ENCODE measurements at places on chromosomes 1 and 21.

- DNase-seq, result no peak
Observed at GRCh38 chr1:72111662-72112061, 170.7 kb downstream of the NEGR1 start.

GRCh38 chr1:183302452-183303322, 115.5 kb downstream of the NMNAT2 start:
- no peak for DNase-seq

GRCh38 chr1:158180741-158181576, at the start of gene CD1D:
CD1D (plus strand) TSS chr1:158180895; CDS start chr1:158181102, 207 bp downstream.
- no peak for DNase-seq

DNA sequence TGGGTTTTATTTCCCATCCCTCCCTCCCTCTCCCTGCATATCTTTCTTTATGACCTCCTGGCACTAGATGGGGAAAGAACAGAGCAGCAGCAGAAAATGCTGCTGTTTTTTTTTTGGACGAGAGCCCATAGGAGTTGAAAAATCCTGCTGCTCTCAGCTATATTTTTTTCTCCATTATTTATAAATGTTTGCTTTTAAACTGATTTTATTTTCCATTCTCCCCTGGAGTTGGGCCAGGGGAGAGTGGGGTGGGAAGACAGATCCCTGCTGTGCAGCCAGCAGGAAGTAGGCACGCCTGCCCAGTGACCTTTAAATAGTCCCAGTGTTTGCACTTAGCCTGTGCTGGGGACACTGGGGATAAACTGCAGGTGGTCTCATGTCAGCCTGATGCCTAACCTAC, 17.4 kb downstream of the SFT2D2 start:
- no peak for DNase-seq

- no peak for DNase-seq
Observed at GRCh38 chr1:60227601-60228000, 154.0 kb upstream of the C1orf87 start.

- peak; percentile 26 for DNase-seq
Observed at GRCh38 chr21:15421441-15421881, 308.3 kb upstream of the USP25 start.

- DNase-seq, result no peak
Observed at GRCh38 chr1:55692726-55693125, 477.6 kb upstream of the USP24 start.

DNA sequence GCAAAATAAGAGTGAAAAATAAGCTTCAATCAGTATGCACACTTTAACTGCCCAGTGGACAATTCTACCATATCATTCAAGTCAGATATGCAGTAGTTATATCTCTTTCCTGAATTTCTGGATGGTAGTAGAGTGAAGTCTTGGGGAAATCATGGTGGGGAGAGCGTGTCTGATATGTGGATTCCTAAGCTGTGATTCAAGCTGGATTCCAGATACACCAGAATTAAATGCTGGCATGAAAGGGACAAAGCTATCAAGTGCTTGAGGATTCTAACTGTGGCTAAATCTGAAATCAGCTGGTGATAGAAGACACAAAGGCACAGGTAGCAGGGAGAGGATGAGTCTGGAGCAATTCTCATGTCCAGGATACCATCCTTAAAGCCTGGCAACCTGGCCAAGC, 323.5 kb downstream of the DUSP10 start:
- DNase-seq, result no peak

DNA sequence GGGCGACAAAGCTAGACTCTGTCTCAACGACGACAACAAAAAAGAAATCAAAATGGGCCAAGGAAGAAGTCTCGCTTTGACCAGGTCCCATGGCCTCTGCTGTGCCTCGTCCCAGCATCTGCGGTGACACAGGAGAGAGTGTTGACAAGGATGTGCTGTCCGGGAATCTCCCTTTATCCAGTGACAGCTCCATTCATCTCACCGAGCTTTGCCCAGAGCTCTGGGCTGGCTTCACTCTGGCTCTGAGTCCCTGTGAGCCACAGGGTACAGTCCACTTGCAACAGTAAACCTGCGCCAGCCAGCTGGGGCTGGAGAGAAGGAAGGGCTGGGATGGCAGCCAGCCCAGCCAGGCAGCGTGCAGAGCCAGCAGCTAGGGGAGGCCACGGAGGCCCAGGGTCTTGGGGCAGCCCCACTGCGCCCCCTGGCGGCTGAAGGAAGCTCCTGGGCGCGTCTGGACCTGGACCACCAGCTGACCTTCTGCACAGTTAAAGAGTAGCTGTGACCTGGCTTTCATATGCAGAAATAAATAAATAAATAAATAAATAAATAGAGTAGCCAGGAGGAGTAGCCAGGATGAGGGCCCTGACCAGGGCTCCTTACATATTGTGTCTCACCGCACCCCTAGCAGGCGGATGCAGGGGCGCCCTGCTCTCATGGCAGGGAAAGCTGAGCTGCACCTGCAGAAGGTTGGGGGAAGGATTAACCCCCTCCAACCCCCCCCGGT, 29.7 kb downstream of the ENO1 start:
- peak; percentile 80 for DNase-seq

- DNase-seq, result peak; percentile 83
Observed at GRCh38 chr1:39960431-39960958, 5.5 kb downstream of the MFSD2A start.

DNA sequence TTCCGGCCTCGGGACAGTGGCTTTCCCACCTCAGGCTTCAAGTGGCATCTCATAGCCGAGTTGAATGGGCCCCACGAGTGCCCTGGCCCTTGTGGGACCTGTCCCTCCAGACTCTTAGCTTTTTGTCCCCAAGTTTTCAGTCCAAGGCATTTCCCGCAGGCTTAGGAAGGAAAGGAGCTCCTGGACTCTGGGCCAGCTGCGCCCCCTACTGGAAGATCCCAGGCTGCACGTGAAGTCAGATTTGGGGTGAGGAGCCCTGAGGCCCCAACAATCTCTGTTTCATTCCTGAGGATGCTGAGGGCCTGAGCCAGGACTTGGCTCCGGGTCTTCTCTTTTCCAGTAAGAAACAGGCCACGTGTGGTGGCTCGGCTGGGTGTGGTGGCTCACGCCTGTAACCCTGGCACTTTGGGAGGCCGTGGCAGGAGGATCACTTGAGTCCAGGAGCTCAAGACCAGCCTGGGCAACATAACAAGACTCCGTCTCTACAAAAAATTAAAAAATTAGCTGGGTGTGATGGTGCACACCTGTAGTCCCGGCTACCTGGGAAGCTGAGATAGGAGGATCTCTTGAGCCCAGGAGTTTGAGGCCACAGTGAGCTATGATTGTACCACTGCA, 67.4 kb downstream of the ARHGEF10L start:
- no peak for DNase-seq

- DNase-seq, result no peak
Observed at GRCh38 chr1:221672239-221672645, 69.6 kb downstream of the DUSP10 start.

- DNase-seq, result no peak
Observed at GRCh38 chr1:111852261-111852721, 96.6 kb downstream of the DDX20 start.

DNA sequence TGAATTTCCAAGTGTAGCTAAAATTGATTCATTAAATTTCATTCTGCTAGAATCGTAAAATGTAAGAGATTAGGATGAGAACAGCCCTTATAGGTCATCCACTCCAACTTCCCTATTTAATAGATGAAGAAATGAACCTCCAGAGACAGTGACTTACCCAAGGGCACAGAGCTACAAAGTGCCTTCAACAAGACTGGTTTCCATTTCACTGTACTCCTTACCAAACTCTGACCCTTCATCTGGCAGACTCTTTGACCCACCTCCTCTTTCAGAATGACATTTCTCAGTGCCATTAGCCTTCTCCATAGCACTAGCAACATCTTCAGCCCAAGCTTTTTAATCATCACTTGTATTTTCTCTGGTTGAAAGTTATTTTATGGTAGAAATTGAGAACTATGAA, 161.3 kb downstream of the NEK7 start:
- DNase-seq, result no peak

GRCh38 chr1:199593475-199593874, 434.0 kb upstream of the NR5A2 start:
- no peak for DNase-seq

GRCh38 chr1:22557341-22557950, 5.8 kb upstream of the EPHA8 start:
- DNase-seq, result peak; percentile 83

DNA sequence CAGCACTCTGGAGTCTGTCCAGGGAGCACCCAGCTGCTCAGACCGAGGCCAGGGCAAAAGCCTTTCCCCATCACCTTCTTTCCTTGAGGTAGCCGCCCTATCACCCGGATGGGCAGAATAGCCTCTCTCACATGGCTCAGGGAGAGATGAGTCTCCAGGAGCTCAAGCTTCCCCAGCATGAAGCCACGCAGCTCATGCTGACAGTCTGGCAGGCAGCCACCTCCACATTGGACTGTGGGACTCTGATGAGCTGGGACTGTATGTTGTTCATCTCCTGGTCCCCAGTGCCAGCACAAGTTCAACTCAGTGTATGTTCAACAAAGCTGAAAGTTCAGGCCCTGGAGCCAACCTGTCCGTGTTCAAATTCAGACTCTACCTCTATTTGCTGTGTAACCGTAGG, 75.2 kb upstream of the ZC3H12A start:
- peak; percentile 35 for DNase-seq

DNA sequence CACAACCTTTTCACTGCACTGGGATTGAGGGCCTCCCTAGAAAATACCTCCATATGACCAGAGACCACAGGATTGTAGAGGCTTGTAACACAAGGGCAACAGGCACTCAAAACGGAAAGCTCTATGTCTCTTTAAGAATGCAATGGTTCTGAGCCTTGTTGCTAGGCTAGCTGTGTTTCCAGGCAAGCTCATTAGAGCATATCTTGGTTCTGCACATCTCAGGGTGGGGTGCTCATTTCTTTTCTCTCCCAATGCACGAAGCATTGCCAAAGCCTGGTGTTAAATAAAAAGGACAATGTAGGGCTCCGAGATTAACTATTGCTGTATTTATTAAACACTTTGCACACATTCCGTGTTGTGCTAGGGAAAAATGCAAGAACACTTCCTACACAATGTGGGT, 315.9 kb downstream of the PRDM2 start:
- no peak for DNase-seq

DNA sequence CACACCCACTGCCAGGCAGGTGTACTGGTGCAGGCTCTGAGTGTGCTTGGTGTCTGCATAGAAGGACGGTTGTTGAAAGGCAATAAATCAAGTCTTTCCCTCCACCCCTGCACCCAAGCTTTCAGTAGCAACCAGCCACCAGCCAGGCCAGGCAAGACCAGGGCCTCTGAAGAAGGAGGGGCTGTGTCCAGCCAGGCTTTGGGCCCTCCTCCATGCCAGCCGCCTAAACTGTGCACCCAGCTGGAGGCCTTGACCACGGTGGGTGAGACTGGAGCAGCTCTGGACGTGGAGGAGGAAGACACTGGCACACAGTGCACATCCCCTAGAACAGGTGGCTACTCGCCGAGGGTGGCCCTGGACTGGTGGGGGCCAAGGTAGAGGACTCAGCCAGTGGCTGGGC, 4.9 kb downstream of the OLIG2 start:
- DNase-seq, result no peak

GRCh38 chr1:65804584-65804983, 11.9 kb downstream of the PDE4B start:
- DNase-seq, result no peak

DNA sequence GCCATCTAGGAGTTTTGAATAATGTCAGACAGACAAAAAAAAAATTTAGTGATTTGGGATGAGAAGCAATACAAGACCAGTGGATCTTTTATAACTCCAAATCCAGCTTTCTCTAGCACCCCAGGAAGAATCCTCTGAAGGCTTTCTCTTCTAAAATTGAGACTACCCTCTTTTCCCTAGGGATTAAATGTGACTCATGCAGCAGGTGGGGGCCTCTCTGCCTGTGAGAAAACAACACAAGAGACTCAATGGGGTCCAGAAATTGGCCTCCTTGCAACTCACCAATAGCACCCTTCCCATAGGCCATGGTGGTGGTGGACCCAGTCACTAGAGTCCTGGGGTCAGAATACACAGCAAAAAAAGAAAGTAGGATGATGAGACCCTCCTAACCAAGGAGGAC, 120.3 kb upstream of the ATP1A1 start:
- no peak for DNase-seq

- no peak for DNase-seq
Observed at GRCh38 chr1:84143796-84144565, at the start of gene PRKACB. PRKACB (plus strand) TSS chr1:84144271; CDS start chr1:84144362, 91 bp downstream.

DNA sequence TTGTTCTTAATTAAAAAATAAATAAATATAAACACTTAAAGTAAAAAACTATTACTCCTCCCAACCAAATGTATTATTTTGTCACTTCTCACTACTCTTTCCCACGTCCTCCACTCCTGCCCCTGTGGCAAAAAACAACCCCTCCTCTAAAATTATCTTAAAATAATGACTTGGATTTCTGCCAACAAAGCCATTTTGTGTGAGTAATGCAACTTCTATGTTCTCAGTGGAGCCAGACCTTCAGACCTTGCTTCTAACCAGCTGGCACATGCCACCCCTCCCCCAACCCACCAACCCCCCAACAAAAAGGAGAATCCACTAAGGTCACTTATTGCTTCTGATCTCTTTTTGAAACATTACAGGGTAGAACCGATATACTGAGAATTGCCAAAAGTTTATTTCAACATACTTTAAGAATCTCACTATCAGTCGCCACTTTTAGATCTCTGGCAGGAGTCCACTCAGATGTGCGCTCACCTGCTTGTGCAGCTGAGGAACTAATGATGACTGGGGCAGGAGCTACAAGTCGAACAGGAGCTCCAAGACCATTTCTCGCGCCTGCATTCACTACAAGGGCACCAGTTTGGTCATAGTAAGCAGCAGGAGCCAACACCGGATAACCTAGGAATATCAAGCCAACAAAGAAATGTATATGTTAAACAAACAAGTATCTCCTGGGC, 58.3 kb upstream of the SDC3 start:
- peak; percentile 82 for DNase-seq

- no peak for DNase-seq
Observed at GRCh38 chr1:157403203-157403602, 149.1 kb downstream of the FCRL5 start.

DNA sequence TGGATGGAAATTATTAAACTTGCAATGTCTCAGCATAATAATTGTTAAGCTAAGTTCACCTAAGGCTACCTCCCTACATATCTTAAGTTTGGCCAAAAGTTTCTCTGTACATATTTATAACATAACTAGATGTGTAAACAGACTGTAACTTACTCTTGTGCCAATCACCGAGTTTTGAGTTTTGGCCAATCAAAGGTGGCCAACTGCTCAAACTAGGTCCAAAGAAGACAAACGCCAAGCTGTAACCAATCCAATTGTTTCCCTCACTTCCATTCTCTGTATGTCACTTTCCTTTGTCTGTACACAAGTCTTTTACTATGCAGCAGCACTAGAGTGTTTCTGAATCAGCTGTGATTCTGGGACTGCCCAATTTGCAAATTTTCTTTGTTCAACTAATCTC, 197.8 kb downstream of the LYPLAL1 start:
- no peak for DNase-seq

- DNase-seq, result no peak
Observed at GRCh38 chr1:218525451-218526197, 180.5 kb downstream of the TGFB2 start.

- DNase-seq, result no peak
Observed at GRCh38 chr1:235017719-235018118, 110.9 kb downstream of the TOMM20 start.

DNA sequence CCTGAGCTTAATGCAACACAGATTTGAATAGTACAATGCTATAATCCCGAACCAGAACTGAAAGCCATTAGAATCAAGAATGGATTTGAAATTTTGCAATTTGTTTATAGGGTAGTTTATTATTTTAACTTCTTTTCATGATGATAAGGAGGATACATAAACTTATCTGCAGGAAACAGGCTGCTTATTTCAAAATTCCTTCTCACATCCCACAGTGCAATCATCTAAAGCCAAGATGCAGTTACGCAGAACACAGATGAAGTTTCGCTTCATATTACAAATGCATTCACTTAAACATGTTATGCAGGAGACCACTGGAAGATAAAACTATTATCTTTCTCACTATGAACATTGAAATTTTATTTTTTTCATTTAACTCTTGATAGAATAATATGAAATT, 1019.6 kb downstream of the PLA2G4A start:
- no peak for DNase-seq
